Activated CD4-positive, alpha-beta memory T cell treated with anti-CD3 and anti-CD28 coated beads, Interleukin-2, amount 10 ng/mL, durations not matched to agents 7 days and 5 days (primary cell): ENCODE measurements at places on chromosomes 1 and 21. TPM values are rescaled to one million over a fixed set of nuclear protein-coding genes. Genes with fewer than 3 reads are reported as not detected.
A peak's percentile ranks its signal among the peaks of the same experiment; 100 is the strongest.

- no peaks in the 10 kb centered on the region for H3K36me3 ChIP-seq
- peaks cover 5% of the 10 kb centered on the region for H3K27me3 ChIP-seq
- no peak overlapping the region for H3K27ac ChIP-seq
- DNase-seq, result no peak
- H3K4me1 ChIP-seq, result peaks cover 2% of the 10 kb centered on the region
Measured at GRCh38 chr1:26005434-26006105, 7.7 kb upstream of the PAFAH2 start.

PRR9 gene
- not detected for total RNA-seq

- peak overlapping the region; percentile 95 for H3K27ac ChIP-seq
- DNase-seq, result peak; percentile 51
- peaks cover 42% of the 10 kb centered on the region for H3K36me3 ChIP-seq
Measured at GRCh38 chr1:54798769-54799641, 2.1 kb downstream of the TTC22 start.

HSF2BP gene
- total RNA-seq, result 0.40 TPM

GRCh38 chr1:2124446-2125198 lies 70.0 kb downstream of the FAAP20 start:
- no peak overlapping the region for H3K27ac ChIP-seq
- no peak for DNase-seq
- peaks cover 8% of the 10 kb centered on the region for H3K4me1 ChIP-seq
- H3K36me3 ChIP-seq, result peaks cover 4% of the 10 kb centered on the region
- no peaks in the 10 kb centered on the region for H3K27me3 ChIP-seq
- H3K4me3 ChIP-seq, result no peak overlapping the region

TFF2 gene
- total RNA-seq, result not detected

NCF2 gene
- total RNA-seq, result 23.0 TPM

SPOCD1 gene
- total RNA-seq, result 0.08 TPM
